CD4-positive, alpha-beta T cell (primary cell): ENCODE measurements at places on chromosomes 11 and 22.

DNA sequence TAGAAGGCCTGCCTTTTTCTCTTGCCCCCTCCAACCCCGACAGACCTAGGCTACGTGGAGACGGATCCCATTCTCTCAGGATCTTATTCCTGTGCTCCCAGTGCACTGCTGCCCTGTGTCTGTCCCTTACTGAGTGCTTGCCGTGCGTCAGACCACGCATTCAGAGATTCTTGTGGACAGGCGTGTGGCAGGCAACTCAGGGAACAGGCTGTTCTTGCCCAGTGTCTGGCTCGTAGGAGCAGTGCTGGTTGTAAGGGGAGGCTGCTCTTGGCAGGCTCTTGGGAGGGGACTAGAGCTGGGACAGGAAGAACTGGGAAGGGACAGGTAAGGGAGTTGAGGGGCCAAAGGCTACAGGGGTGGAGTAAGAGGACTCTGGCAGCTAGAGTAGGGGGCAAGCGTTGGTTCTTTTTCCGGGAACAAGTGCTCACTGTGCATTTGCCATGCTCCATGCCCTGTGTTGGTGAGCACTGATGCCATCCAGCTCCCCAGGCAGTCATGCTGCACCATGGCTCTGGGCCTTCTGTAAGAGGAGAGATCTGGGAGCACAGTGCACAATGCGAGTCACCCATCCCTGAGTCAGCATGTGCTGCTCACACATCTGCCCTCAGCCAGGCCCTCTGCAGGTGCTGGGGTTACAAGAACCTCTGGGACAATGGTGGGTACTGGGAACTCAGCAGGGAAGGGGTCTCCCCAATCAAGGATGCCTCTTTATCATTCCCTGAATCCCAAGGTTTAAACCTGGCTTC, 119.1 kb downstream of the TBC1D22A start:
- no peak for DNase-seq

- DNase-seq, result peak; percentile 31
These were observed 15.4 kb downstream of the FAM181B start for GRCh38 chr11:82718307-82718706.

GRCh38 chr11:43282607-43283440, 29.0 kb upstream of the API5 start:
- peak; percentile 14 for DNase-seq

DNA sequence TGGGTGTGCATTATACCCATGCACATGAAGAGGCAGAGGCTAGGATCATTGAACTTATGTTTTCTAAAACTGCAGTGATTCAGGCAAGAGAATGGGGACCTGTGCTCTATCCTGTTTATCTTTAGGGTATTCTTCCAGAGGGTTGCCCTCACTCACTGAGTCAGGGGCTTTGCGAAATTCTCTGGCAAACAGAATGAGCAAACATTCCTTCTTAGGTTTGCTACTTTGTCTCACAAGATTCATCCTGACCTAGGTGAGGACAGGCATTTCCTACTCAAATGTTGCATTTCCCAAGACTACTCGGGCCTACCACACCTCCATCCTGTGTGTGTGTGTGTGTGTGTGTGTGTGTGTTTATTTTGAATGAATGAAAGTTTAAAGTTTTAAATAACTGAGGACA, 2.7 kb upstream of the EIF3M start:
- no peak for DNase-seq

GRCh38 chr11:94754335-94754734, 13.8 kb upstream of the AMOTL1 start:
- DNase-seq, result no peak

GRCh38 chr11:110296226-110297075, at the start of gene RDX:
RDX (minus strand) TSS chr11:110296614; CDS start chr11:110279692, 16,922 bp downstream.
- peak; percentile 41 for DNase-seq

GRCh38 chr22:37416389-37416788, 10.9 kb downstream of the ELFN2 start:
- no peak for DNase-seq

DNA sequence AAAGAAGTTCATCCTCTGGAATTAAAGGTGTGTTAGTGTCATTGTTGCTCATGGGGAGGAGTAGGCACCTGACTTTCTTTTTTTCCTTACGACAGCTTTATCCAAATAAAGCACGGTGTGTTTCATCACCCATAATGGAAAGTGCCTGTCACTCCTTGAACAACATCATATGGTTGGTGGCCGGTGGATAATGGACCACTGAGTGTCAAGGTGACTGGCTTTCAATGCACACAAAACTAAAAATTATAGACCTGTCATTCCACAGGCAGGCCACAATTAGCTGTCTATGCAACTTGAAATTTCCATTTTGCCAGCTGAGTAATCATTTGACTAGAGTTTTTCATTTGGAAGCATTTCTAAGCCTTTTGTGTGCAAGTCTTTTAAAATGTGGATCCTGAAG, 45.0 kb upstream of the MPPED2 start:
- DNase-seq, result no peak

- DNase-seq, result no peak
These were observed 183.2 kb upstream of the PITPNB start for GRCh38 chr22:28102151-28102812.

GRCh38 chr11:114442536-114442935, 3.3 kb downstream of the REXO2 start:
- DNase-seq, result no peak

- DNase-seq, result no peak
These were observed 16.3 kb downstream of the SULT4A1 start for GRCh38 chr22:43845981-43846380.

- DNase-seq, result no peak
These were observed 1061.7 kb upstream of the TENM4 start for GRCh38 chr11:80502511-80502910.

DNA sequence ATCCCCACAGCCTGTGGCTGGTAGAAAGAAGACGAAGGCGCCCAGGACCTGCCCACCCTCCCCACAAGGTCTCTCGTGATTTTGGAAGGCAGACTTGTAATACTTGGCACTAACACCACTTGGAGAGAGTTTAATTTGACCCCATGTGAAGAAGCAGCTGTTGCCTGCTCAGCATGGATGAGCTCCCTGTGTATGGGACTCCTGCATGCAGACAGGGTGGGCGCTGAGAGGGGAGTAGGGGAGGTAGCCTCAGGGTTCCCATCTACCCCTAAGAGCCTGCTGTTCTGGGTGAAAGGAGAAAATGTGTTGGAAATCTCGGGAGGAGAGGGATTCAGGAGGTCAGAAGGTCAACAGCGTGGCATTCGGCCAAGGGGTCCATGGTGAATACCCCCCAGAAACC, 625.9 kb downstream of the TBC1D22A start:
- no peak for DNase-seq
